Lung microvascular endothelial cell (primary cell): ENCODE measurements at places on chromosomes 7 and 10. TPM values are rescaled to one million over a fixed set of nuclear protein-coding genes. Genes with fewer than 3 reads are reported as not detected.

C7orf25 gene
- total RNA-seq, result 2.2 and 5.2 TPM in 2 replicates

CBX3 gene
- 95.0 and 103 TPM in 2 replicates for total RNA-seq

NAT16 gene
- not detected in 2 replicates for total RNA-seq

TMEM120A gene
- 56.4 and 197 TPM in 2 replicates for total RNA-seq

FAM25A gene
- not detected in 2 replicates for total RNA-seq

CDCA7L gene
- total RNA-seq, result 35.7 and 44.4 TPM in 2 replicates

CHN2 gene
- total RNA-seq, result 0.44 and 0.79 TPM in 2 replicates

TMEM270 gene
- total RNA-seq, result not detected in 2 replicates

ADAM22 gene
- 0.22 and 0.40 TPM in 2 replicates for total RNA-seq

CFAP46 gene
- total RNA-seq, result 0.20 and 0.44 TPM in 2 replicates

CYTH3 gene
- 8.9 and 11.1 TPM in 2 replicates for total RNA-seq

AMPH gene
- total RNA-seq, result not detected in 2 replicates

PDE1C gene
- under 0.01 and 0.22 TPM in 2 replicates for total RNA-seq

PPIA gene
- total RNA-seq, result 1,180 and 1,502 TPM in 2 replicates

CPXM2 gene
- under 0.01 and 0.22 TPM in 2 replicates for total RNA-seq

DNA sequence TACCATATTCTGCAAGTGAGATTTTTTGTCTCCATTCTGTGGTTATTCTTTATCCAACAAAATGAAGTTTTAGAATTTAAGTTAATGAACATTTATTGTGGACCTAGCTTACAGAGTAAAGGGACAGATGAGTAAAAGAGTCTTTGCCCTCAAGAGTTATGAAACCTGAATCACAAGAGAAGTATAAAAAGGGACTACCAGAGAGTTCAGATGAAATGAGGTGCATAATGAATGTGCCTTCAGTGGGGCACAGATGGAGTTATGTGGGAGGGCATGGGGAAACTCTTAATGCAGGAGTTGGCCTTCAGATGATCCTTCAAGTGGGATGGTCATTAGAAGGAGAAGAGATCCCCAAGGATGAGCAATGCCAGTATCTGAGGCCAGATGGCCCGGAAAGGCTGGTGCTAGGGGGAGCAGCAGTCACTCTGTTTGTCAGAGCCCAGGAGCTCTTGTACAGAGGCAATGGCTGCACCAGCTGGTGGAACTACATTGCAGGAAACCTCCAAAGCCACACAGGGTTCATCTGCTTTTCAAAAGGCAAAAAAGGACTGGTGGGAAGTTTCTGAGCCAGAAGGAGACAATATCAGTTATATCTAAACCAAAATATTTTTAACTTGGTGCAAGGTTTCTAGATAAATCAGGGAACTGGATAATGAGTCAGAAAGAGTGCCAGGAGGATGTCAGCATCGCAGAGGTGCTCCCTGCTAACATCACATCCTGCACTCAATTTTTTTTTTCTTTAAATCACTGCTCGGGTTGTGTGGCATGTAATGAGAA, 162.0 kb downstream of the KLF6 start:
- DNase-seq, result no peak

GRCh38 chr7:140458201-140458600, 21.1 kb downstream of the MKRN1 start:
- no peak for DNase-seq

GRCh38 chr7:33334349-33334748, 205.0 kb downstream of the BBS9 start:
- DNase-seq, result peak; percentile 25

- DNase-seq, result peak; percentile 81
Measured at GRCh38 chr10:16470747-16471146, 33.9 kb downstream of the PTER start.

DNA sequence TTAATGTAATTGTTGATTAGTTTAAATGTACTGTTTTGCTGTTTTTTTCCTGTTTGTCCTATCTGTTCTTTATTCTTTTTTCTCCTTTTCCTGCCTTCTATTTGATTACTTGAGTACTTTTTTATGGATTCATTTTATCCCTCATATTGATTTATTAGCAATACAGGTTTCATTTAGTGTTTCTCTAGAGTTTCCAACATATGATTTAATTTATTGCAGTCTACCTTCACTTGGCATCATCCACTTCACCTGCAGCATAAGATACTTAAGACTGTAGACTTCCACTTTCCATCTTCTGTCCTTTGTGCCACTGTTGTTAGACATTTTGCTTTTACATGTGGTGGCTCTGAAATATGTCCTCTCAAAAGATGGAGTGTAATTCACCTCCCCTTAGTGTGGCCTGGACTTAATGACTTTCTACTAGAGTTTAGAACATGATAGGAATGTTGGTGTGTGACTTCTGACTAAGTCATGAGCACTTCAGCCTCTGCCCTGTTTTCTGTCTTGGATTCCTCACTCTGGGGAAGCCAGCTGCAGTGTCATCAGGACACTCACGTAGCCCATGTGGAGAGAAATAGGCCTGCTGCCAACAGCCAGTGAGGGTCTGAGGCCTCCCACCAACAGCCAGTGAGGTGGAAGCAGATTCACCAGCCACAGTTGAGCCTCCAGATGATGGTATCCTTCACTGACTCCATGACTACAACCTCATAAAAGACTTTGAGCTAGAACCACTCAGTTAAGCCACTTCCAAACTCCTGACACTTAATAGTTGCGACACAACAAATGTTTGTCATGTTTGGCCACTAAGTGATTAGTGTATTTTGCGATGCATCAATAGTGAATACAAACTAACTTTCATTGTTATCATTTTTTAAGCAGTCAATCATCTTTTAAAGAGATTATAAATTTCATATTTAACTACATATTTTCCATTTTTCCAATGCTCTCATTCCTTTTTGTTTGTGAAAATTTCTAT, 643.5 kb upstream of the DPP6 start:
- DNase-seq, result no peak

GRCh38 chr7:46682836-46683624, 762.0 kb upstream of the IGFBP3 start:
- DNase-seq, result no peak

DNA sequence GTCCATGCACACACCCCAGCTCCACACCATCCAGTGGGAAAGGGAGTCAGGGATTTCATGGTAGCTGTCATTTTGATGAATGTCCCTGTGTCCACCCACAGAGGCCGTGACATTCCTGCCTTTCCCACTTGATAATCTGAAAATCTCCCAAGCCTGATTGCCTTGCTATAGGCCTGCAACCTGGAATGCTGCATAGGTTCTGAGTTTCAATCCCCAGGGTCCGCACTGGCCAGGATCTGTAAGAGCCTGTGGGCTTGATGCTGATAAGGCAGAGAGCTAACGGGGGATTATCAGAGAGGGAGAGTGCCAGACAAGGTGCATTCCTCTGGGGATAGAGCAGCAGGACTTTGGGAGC, 57.5 kb downstream of the RBM20 start:
- DNase-seq, result no peak

- peak; percentile 14 for DNase-seq
Measured at GRCh38 chr10:50416881-50417280, 165.6 kb upstream of the ASAH2 start.

DNA sequence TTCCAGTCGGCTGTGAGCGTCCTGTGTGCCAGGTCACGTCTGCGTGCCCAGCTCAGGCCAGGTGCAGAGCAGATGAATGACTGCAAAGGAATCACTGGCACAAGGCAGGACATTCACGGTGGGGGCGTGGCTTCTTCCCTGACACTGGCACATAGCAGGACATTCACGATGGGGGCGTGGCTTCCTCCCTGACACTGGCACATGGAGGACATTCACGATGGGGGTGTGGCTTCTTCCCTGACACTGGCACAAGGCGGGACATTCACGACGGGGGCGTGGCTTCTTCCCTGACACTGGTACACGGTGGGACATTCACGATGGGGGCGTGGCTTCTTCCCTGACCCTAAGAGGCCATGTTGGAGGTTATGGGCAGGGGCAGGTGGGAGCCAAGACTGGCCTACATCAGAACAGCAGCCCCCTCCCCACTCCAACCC, 64.3 kb downstream of the MYL10 start:
- peak; percentile 55 for DNase-seq

DNA sequence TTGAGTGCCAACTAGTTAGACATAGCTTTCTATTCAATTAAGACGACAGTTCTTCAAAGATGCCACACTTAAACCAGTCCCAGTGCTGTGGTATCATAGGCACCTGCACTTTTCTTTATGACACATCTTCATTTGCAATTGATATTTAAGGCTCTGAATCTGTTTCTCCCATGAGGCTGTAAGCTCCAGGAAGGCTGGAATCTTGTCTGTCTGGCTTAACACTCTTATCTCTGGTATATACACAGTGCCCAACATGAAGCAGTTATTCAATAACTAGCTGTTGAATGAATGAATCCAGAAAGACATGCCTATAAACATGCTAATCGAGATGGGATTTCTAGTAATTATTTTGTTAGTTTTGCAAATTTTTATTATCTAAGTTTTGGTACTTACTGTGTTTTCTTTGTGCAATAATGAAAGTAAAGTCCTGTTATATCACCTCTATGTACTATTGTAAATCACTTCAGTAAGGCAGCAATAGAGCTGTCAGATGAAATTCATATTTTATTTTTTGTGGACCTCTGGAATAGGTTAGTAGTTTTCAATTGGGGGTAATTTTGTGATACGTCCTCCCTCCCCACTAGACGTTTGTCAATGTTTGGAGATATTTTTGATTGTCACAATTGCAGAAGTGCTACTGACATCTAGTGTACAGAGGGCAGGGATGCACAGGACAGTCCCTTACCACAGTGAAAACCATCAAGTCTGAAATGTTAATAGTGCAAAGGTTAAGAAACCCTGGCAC, 51.3 kb upstream of the STEAP4 start:
- DNase-seq, result peak; percentile 56

GRCh38 chr10:16828114-16828568, 10.9 kb upstream of the RSU1 start:
- DNase-seq, result peak; percentile 92

GRCh38 chr7:98641646-98642500, 24.8 kb downstream of the NPTX2 start:
- DNase-seq, result no peak

DNA sequence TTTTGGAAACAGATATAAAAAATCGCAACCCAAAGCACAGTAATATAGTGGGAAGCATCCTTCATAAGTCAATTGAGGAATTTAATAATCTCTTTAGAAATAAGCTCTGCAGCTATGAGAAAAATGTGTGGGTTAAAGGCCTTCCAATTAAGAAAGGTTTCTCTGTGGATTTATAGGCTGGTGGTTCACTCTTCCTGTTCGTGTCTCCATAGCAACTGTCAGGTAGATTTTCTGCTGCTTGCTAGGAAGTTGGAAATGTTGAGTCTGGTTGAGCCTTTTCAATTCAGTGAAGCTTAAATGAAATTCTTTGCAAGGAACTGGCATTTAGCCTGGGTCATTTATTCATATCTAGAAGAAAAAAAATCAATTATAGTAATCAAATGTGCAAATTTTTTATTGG, 652.8 kb upstream of the CELF2 start:
- DNase-seq, result no peak

GRCh38 chr7:33446551-33446950, 317.2 kb downstream of the BBS9 start:
- DNase-seq, result no peak

- peak; percentile 61 for DNase-seq
Measured at GRCh38 chr10:88553116-88553752, 29.9 kb downstream of the RNLS start.

- no peak for DNase-seq
Measured at GRCh38 chr7:29113384-29114102, 32.8 kb downstream of the CPVL start.

DNA sequence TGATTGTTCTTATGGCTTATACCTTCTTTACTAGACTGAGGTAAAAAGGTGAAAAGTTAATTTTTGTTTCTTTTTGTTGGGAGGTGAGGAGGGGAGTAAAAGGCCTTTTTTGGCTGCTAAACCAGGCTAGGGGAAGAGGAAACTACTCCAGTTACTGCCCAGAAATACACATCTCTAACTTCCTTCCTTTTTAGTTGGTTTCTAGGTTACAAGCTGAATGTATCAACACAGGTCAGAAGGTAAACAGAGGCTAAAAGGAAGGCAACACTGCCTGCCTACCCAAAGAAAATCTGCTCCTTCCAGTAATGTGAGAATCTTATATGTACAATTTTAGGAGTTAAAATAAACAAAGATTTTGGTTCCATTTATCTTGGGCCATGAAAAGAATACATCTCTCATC, 140.4 kb downstream of the NRBF2 start:
- peak; percentile 86 for DNase-seq

DNA sequence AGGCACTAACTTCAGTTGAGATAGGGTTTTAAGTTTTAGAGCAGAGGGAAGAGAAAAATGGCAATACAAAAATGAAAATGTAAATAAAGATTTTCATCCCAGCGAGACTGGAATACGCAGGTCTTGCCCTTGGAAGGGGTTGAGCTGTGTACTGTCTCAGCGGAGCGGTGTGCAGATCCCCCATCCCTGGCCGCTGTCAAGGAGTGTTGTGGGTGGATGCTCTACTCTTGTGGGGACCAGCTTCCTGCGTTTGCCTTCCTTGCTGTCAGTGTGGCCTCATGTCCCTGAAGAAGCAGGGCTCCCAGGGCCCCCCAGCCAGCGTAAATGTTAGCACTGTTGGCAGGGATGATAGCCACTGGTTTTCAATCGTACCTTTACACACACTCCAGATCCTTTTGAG, 249.7 kb upstream of the PITRM1 start:
- no peak for DNase-seq

DNA sequence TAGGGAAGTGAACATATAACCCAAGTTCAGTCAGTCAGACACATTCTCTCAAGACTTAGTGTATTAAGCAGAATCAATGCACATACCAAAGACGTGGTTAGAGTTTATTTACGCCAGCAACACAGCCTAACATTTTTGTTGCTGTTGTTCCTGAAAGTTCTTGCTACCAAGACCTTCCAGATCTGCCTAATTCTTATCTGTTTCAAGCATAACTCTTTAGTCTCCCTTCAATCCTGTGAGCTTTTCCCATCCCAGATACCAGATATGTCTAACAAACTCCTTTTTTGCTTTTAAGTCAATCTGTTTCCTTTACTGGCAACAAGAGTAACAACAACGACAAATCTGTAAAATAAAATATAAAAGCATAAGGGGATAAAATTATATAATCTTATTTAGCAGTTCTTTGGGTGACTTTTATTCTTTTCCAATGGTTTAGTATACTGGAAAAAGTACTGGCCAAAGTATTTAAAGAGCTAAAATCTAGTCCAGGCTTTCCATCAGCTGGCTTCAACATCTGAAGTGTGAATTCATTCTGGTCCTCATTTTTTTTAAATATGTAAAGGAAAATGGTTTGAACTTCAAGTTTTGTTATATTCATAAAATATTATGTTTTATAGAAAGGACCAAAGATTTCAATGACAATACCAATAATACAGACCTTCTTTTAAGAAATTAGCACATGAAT, 193.8 kb downstream of the IMMP2L start:
- no peak for DNase-seq

GRCh38 chr7:157845203-157845835, 508.5 kb downstream of the DNAJB6 start:
- DNase-seq, result no peak

- DNase-seq, result no peak
Measured at GRCh38 chr7:88480896-88481295, 174.2 kb upstream of the STEAP4 start.

GRCh38 chr7:158809596-158809995, 19.7 kb downstream of the ESYT2 start:
- no peak for DNase-seq

GRCh38 chr7:20030915-20031362, 186.2 kb downstream of the MACC1 start:
- no peak for DNase-seq
